Esophagus mucosa (tissue), 1 donor: ENCODE measurements at places on chromosomes 11 and 22. TPM values are rescaled to one million over a fixed set of nuclear protein-coding genes. Genes with fewer than 3 reads are reported as not detected.
A peak's percentile ranks its signal among the peaks of the same experiment; 100 is the strongest.

DNA sequence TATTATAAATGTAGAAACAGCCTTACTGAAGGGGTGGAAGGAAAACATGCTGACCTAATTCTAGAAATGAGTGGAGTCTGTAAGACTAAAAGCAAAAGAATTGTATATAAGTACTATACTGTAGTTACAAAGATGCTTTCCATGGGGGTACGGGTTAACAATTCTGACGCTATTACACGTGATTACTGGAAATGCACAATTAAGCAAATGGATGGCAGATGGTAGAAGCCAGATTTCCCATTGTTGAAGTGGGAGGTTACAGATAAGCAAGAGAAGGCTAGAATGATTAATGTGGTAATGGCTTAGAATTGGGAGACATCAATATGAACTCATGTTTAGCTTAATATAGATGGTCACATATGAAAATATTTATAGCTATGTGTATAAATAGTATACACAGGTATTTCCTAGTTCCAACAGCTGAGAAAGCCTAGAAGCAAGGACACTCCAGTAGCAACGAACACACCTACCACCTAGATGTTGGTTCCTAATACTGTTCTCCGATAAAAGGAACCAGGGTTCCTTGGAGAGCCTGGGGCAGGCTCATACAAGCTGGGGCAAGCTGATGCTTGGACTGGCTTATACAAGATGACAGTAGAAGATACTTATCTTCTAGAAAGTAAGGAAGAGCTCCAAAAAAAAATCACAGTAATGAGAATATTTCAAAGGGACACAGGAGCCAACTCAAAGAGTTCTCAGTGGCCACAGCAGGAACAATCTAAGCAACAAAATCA lies 13.5 kb downstream of the SMC1B start:
- peak; percentile 41 for ATAC-seq

DNA sequence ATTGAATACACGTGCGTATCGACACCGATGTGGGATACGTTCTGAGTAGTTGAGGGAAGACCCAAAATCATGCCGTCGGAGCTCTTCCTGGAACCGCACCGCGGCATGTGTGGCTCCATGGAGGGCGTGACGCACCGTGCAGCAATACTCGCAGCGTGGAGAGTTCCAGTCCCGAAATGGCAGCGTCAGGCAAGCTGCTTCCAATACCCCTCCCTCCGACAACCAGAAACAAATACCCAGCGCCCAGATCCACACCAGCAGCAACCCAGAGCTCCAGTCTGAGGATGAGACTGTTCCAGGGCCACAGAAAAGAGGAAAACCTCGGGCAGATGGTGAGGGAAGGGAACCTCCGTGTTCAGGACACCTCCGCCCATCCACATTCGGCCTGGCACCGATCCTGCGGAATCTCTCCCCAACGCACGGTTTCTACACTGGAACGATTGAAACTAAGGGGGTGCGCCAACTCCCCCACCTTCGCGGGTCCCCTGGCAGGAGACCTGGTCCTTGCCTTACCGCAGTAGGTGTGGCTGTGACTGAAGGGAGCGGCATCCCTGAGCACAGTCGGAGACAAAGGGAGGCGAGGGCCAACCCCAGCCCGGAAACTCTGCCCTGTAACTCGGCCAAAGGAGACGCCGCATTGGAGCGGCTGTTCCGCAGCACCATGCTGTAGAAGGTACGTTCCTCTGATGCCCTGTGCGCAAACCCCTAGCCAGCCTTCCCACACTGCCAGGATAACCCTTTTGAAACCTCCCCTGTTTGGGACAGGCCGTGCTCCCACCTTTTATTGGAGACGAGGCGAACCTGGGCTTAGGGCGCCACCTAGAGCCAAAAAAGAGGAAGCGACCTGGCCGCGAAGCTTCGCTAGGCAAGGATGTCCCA lies 28.2 kb downstream of the DBX1 start:
- ATAC-seq = peak; percentile 75

TRIM51 gene
- total RNA-seq = not detected

DNA sequence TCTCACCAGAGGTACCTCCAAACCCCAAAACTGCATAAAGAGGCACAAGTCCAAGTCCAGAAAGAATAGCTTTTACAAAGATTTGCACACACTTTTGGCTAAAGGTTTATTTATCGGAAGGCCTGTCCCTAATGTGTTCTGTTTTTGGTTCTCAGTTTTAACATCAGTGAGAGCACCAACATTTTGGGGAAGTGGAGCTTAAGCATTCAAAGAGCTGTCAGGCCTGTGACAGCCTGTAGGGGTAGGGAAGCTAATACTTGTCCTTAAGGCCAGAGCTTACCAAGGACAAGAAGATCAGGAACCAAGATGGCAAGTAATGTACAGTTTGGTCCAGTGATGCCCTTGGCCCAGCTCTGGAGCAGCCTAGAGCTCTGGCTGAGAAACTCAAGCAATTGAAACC lies 38.9 kb upstream of the SCUBE2 start:
- no peak for ATAC-seq
